Omental fat pad (tissue), 4 donors: ENCODE measurements at places on chromosomes 2 and 18. TPM values are rescaled to one million over a fixed set of nuclear protein-coding genes. Genes with fewer than 3 reads are reported as not detected.

ABCB11 gene
- 0.24 TPM for total RNA-seq

HNMT gene
- 80.3 TPM for total RNA-seq

ALPI gene
- not detected for total RNA-seq

UGT1A8 gene
- total RNA-seq, result not detected

MOB4 gene
- total RNA-seq, result 22.5 TPM

GALR1 gene
- not detected for total RNA-seq

POTEI gene
- 0.46 TPM for total RNA-seq

GCG gene
- total RNA-seq, result not detected

ECEL1 gene
- 1.1 TPM for total RNA-seq

ADCYAP1 gene
- total RNA-seq, result 0.82 TPM
